Stimulated activated CD8-positive, alpha-beta memory T cell treated with anti-CD3 and anti-CD28 coated beads, Interleukin-4, amount 100 ng/mL, for 48 hours (primary cell): ENCODE measurements at places on chromosomes 7 and 10.

- DNase-seq, result no peak
Measured at GRCh38 chr10:112763916-112764520, 186.0 kb upstream of the TCF7L2 start.

DNA sequence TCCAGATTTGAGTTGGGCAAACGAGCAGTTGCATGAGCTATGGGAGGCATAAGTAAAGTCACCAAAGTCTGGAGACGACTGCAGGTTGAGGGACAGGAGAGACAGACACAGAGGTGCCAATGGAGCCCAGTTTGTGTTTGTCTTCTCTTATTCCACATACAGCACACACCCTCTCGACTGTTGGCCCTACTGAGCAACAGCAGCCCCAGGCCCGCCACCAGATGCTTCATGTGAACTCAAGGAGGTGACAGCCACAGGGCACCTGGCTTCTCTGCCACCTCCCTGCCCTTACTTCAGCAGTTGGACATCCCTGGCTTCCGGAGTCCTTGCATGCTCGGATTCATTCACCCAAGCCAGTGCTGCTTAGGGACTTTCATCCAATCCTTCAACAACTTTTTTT lies 6.5 kb upstream of the ATOH7 start:
- DNase-seq, result no peak

DNA sequence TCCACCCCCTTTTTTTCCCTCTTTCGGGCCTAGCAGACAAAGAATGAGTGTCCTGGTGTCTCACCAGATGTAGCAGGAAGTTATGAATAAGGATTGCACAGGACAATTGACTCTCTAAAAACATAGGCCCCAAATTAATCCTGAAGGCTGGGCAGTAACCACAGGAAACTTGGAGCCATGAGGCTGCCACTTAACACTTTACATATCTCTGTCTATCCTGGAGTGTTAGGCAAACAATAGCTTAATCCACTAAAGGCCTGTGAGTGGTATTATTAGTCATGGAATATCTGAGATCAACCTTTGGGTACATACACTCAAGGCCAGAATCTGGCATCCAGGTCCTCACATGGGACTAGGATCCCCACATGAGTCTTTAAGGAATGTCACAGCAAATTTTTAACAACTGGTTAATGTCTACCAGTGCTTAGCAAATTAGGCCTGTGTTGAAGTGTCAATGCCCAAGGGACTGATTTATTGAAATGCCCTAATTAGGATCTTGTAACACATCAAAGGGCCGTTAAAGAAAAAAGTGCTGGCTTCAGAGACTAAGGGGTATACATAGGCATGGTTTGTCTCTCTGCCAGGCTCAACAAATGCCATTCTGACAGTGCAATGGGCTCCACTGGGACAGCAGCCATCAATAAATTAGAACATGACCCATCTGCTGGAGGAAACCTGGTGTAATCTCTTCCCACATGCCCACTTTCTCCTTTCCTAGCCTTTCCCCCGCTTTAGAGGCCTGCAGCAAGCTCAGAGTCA lies 196.7 kb upstream of the TBX20 start:
- DNase-seq, result no peak

DNA sequence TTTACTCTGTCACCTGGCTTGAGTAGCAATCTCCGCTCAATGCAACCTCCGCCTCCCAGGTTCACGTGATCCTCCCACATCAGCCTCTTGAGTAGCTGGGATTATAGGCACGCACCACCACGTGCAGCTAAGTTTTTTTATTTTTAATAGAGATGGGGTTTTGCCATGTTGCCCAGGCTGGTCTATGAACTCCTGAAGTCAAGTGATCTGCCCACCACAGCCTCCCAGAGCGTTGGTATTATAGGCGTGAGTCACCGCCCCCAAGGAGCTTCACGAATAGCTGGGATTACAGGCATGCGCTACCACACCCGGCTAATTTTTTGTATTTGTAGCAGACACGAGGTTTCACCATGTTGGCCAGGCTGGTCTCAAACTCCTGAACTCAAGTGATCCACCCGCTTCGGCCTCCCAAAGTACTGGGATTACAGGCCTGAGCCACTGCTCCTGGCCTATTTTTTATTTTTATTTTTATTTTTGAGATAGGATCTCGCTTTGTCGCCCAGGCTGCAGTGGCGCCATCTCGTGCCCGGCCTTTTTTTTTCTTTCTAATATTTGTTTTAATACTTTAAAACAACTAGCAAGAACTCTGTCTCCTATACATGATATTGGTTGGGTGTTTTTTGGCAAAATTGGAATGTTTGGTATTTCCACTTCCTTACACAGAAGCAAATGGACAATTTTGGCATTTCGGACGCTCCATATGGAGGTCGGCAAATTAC lies 1.1 kb downstream of the EFCAB10 start:
- no peak for DNase-seq

- DNase-seq, result no peak
Measured at GRCh38 chr7:98024075-98024474, 34.1 kb upstream of the OCM2 start.

DNA sequence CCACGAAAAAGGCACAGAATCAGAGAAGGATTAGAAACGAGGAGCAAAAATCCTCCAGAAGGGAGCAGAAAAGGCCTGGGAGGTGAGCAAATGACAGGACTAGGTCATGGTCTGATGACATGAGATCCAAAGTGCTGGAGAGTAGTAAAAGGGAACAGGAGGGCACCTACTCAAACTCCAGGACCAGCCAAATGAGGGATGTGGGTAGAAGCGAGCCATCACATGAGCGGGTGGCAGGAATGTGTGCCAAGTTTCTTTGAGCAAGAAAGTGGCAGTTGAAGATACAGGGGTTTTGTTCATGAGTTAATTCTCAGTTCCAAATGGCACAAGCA lies 112.6 kb downstream of the RNF32 start:
- DNase-seq, result no peak

GRCh38 chr10:110618230-110618610 lies 25.9 kb upstream of the RBM20 start:
- DNase-seq, result peak; percentile 49

DNA sequence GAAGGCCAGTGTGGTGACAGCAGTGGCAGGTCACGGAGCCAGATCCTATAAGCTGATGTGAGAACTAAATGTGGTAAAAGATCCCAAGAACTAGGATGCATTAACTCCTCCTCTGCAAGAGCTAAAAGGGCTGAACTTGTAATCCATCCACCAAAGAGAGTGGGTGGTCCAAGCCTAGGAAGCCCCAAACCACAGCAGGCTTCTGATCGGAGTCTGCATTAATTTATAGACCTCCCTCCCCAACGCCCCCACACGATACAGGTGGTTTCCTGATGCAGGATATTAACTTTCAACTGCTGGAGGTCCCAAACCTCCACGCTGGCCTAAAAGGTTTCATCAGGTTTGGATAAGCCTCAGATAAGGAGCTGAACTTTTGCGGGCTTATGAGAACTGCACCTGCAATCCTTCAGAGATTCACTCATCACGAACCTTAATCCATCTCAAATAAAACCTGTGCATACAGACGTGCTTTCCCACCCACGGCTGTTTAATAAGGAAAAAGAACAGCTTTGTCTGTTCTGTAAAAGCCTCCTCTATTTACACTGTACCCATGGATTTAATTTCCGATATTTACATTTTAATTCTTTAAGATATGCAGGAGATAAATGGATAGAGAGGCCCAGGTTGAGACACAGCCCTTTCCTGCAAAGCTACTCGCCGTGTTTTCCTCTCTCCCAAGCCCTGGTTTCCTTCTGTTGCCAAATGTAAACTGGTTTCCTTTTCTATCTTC lies 74.9 kb downstream of the GFRA1 start:
- no peak for DNase-seq

DNA sequence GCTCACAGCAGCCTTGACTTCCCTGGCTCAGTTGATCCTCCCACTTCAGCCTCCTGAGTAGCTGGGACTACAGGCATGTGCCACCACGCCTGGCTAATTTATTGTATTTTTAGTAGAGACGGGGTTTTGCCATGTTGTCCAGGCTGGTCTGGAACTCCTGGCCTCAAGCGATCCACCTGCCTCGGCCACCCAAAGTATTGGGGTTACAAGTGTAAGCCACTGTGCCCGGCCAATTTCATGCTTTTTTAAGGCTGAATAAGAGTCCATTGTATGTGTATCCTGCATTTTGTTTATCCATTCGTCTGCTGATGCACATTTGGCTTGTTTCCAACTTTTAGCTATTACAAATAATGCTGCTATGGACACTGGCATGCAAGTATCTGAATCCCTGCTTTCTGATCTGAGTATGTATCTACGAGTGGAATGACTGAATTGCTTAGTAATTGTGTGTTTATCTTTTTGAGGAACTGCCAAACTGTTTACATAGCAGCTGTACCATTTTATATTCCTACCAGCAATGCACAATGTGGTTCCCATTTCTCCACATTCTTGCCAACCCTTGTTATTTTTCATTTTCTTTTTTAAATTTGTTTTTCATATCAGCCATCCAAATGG lies 37.3 kb upstream of the TPST1 start:
- DNase-seq, result no peak

DNA sequence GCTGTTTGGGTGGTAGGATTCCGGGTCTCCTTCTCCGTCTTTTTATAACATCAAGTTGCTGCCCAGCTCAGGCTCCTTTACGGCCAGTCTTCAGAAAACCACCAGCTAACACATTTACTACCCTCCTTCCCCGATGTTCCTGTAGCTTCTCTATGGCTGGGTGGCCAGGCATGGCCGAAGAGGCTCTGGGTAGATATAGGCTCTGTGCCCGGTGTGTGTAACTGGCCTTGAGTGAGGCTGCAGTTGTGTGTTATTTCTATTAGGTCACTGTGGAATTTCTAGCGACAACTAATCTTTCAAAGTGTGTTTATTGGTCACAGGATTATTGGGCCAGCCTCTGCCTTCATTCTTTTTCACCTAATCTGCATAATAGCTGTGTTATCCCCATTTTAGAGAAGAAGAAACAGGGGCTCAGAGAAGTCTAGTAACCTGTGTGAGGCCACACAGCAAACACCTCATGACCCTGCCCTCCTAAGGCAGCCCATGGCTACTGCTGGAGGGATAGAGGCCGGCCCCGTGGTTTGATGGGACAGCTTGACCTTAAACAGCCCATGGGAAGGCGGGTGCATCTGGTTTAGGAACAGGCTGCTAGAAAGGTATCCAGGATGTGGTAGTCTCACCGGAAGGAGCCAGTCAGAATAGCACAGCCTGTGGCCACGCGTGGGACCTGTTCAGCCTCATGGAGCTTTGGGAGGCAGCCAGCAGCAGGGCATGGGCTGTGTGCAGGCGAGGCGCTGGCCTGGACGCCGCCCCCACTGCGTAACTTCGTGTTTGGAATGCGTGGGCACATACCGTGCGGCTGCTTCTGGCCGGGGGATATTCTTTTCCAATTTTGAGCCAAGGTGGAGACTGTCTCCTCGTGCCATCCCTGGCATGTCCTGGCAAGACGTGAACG lies 29.7 kb downstream of the HTRA1 start:
- DNase-seq, result peak; percentile 52

GRCh38 chr7:124155432-124156022 lies 122.7 kb upstream of the TMEM229A start:
- no peak for DNase-seq

DNA sequence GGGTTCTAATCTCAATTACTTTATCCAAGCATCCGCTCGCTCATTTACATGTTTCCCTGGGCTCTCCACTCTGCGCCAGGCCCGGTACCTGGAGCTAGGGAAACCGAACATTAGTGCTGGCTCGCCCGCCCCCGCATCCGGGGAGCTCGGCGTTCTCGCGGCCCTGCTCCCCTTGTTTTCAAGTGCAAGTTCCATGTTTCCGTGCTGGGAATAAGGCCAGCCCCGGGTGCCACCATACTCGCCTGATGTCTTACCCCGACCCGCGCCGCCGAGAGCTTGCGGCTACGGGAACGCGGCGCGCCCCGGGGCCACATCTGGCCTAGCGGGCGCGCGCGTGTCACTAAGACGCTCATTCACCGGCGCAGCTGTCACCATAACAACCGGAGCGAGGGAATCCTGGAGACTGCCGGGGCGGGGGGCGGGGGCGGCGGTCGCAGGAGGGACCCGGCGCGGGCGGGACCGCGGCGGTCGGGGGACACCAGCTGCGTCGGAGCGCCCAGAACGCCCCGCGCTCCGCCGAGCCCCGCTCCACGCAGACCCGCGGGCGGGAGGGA lies at the start of gene NEURL1:
Gene NEURL1, plus strand, starts transcription at position 344 of the 554 bp plus-strand sequence. CDS start 683 bp downstream, outside the sequence.
- DNase-seq, result peak; percentile 47

- DNase-seq, result peak; percentile 80
Measured at GRCh38 chr7:41881331-41882130, 178.6 kb upstream of the INHBA start.

DNA sequence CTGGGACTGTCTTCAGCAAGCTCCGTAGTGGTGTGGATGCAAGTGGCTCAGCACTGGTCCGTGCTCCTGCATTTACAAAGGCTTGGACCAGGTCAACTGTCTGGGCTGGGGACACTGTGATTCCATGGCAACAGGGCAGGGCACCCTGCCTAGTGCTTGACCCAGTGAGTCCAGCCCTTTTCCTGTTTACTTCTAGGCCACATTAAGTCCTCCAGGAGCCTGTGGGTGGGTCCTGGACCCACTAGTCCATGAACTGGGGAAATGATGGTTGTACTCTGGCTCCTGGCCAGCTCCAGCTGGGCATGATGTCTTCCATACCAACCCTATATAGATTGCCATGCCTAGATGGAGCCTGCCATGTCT lies 152.0 kb downstream of the RPS24 start:
- DNase-seq, result no peak

- DNase-seq, result no peak
Measured at GRCh38 chr7:114302858-114303257, 111.8 kb upstream of the FOXP2 start.

GRCh38 chr7:133714654-133715053 lies 412.5 kb upstream of the LRGUK start:
- no peak for DNase-seq

- no peak for DNase-seq
Measured at GRCh38 chr7:17907014-17907413, 33.3 kb downstream of the SNX13 start.

- no peak for DNase-seq
Measured at GRCh38 chr7:29478226-29478625, 85.4 kb upstream of the PRR15 start.

GRCh38 chr7:32117837-32118236 lies 47.6 kb upstream of the PDE1C start:
- DNase-seq, result no peak

GRCh38 chr10:14077430-14077829 lies 253.3 kb downstream of the FRMD4A start:
- DNase-seq, result no peak

- DNase-seq, result no peak
Measured at GRCh38 chr7:139044813-139045794, 9.3 kb upstream of the ZC3HAV1L start.

DNA sequence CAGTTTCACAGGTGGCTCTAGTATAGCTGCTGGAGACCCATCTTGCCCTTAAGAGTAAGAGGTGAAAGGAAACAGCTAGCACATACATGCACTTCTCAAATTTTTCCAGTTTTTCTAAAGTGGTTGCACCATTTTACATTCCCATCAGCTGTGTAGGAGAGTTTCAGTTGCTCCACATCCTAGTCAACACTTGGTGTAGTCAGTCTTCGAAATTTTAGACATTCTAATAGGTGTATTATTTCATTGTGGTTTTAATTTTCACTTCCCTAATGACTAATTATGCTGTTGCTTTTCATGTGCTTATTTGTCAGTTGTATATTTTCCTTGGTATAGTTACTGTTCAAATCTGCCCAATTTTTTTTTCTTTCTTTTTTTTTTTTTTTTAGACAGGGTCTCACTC lies 9.5 kb upstream of the HACD1 start:
- no peak for DNase-seq

DNA sequence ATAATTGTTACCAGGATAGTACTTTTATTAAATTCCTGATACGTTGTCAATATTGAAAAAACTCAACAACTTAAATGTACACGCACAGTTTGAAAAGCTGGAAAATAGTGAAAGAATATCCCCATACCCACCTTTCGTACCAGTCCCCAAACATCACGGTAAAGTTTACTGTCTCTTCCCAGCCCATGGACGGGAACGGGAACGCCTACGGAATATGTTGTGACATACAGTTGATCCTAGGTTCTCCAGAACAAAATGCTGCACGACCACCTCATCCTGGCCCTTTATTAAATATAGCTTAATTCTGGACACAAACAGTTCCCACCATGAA lies 527 bp upstream of the BCAP29 start:
- no peak for DNase-seq
